ENCODE measurements at places on chromosomes 5 and 9. TPM values are rescaled to one million over a fixed set of nuclear protein-coding genes. Genes with fewer than 3 reads are reported as not detected.

Gene DNAJC25
- total RNA-seq: 11.4 TPM

Gene IRF1
- 36.1 TPM for total RNA-seq

Gene TAF11L9
- not detected for total RNA-seq

Gene TLR4
- 12.5 TPM for total RNA-seq

Gene GAS1
- 8.9 TPM for total RNA-seq

Gene GRAMD2B
- total RNA-seq: 27.9 TPM

Gene C5orf52
- total RNA-seq: not detected

Gene INSYN2B
- total RNA-seq: 70.7 TPM

Gene C9orf152
- not detected for total RNA-seq

Gene ANKRD34B
- not detected for total RNA-seq

Gene OR1J2
- total RNA-seq: not detected

Gene HRH2
- total RNA-seq: 0.32 TPM

Gene PCDHA4
- not detected for total RNA-seq

Gene ADCY2
- total RNA-seq: not detected

Gene RASGEF1C
- total RNA-seq: not detected

Gene ARL14EPL
- total RNA-seq: 0.37 TPM

Gene REEP2
- 0.32 TPM for total RNA-seq

Gene LRRC19
- total RNA-seq: not detected

Gene PCDHAC2
- 0.17 TPM for total RNA-seq

Gene ZNF79
- total RNA-seq: 6.0 TPM

Gene PLEKHG4B
- total RNA-seq: 9.9 TPM

Gene SUSD3
- total RNA-seq: 1.4 TPM

Gene FOXD4L4
- 0.07 TPM for total RNA-seq

Gene HAUS6
- total RNA-seq: 18.8 TPM

Gene GGTA1
- not detected for total RNA-seq

Gene SPATA31C1
- total RNA-seq: not detected

Gene ACTBL2
- 9.3 TPM for total RNA-seq

Gene SPINK4
- not detected for total RNA-seq

Gene PLCXD3
- total RNA-seq: 1.3 TPM

Gene RBM22
- 39.3 TPM for total RNA-seq

Gene FAM193B
- 5.9 TPM for total RNA-seq

Gene WNK2
- total RNA-seq: 0.02 TPM

Gene CNTFR
- total RNA-seq: 0.05 TPM

Gene PCDHGA4
- total RNA-seq: 0.17 TPM

Gene CACNA1B
- total RNA-seq: not detected

Gene IRGM
- total RNA-seq: not detected

Gene NMUR2
- not detected for total RNA-seq

Gene MEGF10
- 0.71 TPM for total RNA-seq

Gene CDC20B
- total RNA-seq: not detected

Gene LHX2
- 5.3 TPM for total RNA-seq

Gene PLAC8L1
- total RNA-seq: not detected
